Activated naive CD4-positive, alpha-beta T cell treated with Interleukin-2 at 50 U/mL for 16 hours (primary cell): ENCODE measurements at places on chromosomes 2 and 18.

- DNase-seq, result no peak
Observed at GRCh38 chr2:164190700-164191099, 430.6 kb downstream of the GRB14 start.

GRCh38 chr2:21939967-21940366 lies 816.2 kb downstream of the TDRD15 start:
- no peak for DNase-seq

GRCh38 chr18:79732721-79733025 lies 53.1 kb downstream of the CTDP1 start:
- DNase-seq, result no peak

- DNase-seq, result no peak
Observed at GRCh38 chr2:44171018-44171417, 2.3 kb downstream of the PPM1B start.

DNA sequence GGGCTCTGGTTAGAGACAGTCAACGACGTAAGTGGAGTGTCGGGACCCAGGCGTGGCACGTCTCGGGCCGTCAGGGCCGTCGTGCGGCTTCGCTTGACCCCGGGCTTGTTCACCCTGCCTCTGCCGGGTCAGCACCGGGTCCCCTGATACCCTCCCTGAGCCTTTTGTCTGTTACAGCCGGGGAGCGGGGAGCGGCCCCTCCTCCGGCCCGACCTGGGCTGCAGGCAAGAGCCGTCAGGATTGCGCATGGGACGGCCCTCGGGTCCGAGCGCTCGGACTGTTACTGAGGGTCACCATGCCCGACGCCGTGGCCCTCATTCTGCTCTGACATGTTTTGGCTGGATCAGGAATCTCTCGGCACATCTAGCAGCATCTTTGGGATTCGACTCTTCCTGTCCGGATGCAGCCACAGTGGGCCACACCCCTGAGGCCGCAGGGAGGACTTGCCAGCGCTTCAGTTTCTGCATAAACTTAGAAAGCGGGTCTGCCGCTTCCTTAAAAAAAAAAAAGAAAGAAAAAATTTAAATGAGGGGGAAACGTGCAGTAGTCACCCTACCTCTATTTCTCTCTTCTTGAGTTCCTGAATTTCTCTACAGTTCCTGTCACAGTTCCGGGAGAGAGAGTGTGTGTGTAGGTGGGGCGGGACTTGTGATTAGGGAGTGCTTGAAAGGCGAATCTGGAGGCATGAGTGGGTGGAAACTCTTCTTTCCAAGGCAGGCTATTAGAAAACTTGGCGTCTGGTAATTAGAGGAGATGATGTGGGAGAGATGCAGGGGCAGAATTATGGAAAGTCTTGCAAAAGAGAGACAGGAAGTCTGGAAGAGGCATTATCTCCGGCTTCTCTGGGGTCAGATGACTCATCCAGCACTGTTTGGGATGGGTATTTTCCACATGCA lies 909 bp downstream of the TMEM87B start:
- peak; percentile 32 for DNase-seq

- no peak for DNase-seq
Observed at GRCh38 chr2:101371636-101372035, 15.7 kb downstream of the CREG2 start.

- DNase-seq, result no peak
Observed at GRCh38 chr18:30985753-30986152, 56.8 kb downstream of the DSC3 start.

GRCh38 chr18:74456349-74457042 lies 612 bp downstream of the DIPK1C start:
- DNase-seq, result no peak

- no peak for DNase-seq
Observed at GRCh38 chr2:47031909-47032668, 116.5 kb upstream of the MCFD2 start.

GRCh38 chr2:7525746-7526145 lies 608.5 kb downstream of the RNF144A start:
- DNase-seq, result no peak

GRCh38 chr2:121282800-121283385 lies 2.1 kb downstream of the TFCP2L1 start:
- no peak for DNase-seq

- no peak for DNase-seq
Observed at GRCh38 chr18:48658721-48659120, 119.9 kb downstream of the CTIF start.

DNA sequence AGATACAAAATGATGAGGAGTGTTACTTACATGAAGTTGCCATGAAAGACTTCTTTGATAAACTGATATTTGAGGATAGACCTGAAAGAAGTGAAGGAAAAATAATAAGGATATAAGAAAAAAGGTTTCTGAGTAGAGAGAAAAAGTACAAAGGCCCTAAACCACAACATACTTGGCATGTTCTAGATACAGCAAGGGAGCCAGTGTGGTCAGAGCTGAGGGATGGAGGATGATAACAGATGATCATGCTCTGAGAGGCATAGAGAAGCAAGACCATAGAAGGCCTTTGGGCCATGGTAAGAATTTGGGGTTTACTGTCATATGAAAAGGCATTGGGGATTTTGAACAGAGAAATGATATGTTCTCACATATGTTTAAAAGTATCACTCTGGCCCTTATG lies 424.1 kb upstream of the CHST9 start:
- DNase-seq, result no peak

- no peak for DNase-seq
Observed at GRCh38 chr18:12908706-12909105, 24.7 kb upstream of the PTPN2 start.

DNA sequence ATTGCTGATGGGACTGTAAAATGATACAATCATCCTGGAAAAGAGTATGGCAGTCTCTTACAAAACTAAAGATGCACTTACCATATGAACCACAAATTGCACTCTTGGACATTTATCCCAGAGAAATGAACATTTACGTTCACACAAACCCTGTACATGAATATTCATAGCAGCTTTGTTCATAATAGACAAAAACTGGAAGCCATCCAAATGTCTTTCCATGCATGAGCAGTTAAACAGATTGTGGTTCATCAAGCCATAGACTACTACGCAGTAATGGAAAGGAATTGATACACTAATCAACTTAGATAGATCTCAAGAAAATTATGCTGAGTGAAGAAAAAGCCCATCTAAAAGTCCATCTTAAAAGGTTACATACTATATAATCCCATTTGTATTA lies 156.1 kb upstream of the SLC39A10 start:
- no peak for DNase-seq

DNA sequence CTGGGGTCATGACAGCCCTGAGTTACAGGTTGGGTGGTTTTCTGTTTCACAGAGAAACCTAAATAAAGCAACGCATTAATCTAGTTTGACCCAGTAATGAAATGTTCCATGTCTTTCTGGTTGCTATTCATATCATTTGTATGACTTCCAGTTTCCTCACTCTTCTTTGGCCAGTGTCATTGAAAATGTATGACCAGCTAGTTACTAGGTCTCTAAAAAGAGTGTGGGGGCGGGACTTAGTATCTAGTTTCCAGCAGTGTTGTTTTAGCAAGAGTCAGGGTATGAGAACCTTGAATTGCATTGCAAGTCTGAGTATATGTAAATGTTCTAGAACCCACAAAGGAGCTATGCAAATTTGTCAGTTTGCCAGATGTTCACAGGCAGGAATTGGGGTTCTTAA lies 47.7 kb downstream of the SLC9A2 start:
- DNase-seq, result no peak

DNA sequence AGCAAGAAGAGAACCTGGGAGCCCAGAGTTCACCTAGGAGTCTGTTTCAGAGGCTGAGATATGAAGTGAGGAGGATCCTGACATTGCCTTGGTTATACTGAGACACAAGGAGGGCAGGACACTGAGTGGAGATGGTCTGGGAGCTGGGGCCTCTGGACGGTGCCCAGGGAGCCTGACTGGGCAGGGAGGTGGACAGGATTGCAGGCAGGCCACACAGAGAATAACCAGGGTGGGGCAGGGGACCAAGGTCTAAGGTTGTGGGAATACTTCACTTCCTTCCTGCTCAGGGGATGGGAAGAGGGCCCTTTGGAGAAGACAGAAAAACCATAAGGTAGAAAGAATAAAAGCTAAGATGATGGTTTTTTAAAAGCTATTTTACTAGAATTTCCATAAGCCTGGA lies 18.7 kb downstream of the EDAR start:
- no peak for DNase-seq

DNA sequence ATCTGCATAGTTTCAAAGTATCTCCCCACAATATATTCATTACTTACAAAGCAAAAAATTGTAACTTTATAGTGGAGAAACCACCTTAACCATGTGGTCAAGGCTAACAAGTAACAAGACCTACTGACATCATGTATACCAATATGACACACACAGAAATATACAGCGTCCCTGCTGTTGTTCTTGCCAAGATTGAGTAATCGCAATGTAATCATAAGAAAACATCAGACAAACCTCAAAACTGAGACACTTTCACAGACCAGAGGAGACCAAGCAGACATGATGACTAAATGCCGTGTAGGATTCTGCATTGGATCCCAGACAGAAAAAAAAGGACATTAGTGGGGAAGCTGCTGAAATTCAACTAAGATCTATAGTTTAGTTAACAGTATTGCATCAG lies 123.0 kb downstream of the ACAA2 start:
- DNase-seq, result no peak

- DNase-seq, result no peak
Observed at GRCh38 chr2:31254237-31255203, 20.6 kb downstream of the EHD3 start.

GRCh38 chr2:236603361-236604015 lies 33.9 kb downstream of the ACKR3 start:
- DNase-seq, result no peak

DNA sequence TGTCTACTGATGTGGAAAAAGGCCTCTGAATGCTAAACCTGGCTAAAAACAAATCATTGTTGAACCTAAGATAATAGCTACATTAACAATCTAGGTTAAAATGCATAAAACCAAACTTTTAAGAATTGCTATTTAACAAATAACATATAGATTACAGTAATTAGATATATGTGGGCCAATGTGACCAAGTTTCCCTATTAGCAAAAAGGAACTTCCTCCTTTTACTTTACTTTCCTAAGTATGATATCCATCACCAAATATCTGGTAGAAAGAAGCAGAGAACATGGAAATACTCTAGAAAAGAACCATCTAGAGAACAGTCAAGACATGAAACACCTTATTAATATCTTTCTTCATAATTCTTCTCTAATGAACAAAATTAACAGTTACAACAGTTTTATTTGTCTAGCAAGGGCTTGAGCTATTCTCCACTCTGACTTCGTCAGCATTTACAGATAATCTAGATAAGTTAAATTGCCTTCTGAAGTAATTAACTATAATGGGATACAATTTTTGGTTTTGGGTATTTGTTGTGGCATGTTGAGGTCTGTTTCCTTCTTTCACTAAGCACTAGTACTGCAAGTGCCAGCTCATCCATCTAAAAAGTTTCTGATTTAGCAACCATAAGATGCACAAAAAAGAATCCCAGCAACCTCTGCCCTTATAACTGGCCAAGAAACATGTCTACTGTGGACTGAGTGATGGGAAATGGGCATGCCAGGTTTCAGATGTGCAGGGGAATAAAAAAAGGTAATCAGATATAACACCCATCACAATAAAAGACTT lies 53.3 kb downstream of the MEMO1 start:
- DNase-seq, result no peak

DNA sequence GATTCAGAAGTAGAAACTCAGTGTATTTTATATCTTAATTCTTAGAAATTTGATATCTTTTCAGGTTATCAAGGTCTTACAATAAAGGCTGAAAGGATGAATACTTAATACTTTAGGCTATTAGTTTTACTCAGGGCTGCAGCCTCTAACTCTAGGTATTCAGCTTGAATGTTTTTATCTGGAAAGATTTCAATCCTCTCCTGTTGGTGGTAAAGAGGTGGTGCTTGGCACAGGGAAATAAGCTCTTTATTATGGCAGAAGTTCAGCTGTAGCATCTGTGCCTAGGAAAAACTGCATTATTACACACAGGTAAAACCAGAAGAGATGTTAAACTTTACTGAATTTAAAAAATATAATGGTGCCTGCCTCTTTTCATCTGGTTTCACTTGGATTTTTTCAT lies 11.1 kb downstream of the ACVR2A start:
- DNase-seq, result no peak

- no peak for DNase-seq
Observed at GRCh38 chr2:220347626-220348025, 720.2 kb downstream of the SLC4A3 start.
